ENCODE measurements at places on chromosomes 1 and 21.

DNA sequence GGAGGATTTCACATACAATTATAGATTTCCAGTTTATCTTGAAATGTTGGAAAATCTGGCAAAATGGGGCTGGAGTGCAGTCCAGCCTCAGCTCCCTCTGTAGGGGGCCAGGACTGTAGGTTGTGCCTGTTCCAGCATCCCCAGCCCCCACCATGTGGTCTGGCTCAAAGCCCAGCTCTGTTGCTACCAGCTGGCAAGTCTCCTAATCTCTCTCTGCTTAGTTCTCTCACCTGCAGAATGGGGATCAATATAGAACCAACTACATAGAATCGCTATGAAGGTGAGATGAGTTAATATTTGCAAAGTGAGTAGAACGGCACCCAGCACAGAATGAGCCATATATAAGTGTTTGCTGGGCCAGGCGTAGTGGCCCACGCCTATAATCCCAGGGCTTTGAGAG, 50.0 kb upstream of the TARDBP start:
- DNase-seq, result no peak

DNA sequence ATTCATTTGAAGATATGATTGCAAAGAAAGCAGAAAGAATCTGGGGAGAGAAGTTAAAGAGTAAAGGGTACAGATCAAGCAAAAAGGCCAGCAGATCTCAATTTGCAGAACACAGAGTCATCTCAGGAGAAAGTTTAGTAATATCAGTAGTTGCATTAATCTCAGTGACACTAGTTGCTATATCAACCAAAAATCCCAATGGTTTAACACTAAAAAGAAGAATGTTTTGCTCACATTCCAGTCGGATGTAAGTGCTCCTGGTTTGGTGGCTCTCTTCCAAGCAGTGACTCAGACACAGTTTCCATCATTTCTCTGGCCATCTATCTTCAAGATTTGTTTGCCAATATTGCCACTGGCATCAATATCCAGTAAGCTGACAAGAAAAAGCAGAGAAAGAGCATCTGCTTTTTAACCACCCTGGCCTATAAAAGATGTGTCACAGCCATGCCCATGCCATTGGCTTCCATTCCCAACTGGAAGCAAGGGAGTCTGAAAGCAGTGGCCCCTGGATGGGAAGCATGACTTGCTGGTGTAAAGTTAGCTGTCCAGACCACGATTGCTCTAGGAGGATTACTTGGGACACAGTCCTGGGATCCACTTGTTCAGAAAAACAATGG, 45.5 kb upstream of the AIM2 start:
- DNase-seq, result no peak

DNA sequence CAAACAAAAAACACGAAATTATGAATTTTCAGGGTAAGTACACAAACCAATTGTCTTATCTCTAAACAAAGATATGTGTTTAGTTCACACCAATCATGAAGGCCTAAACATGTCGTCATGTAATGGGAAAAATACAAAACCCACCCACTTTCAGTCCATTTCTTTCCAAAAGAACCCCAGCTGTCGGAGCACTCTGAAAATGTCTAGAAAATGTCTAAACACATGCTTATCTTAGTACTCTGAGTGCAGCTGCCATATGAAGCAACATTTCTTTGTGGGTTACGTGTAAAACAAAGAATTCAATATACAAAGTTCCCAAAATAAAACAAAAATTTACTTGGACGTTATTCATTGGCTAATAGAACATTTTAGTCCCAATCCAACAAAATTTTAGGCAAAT, 22.7 kb downstream of the SERBP1 start:
- DNase-seq, result no peak

GRCh38 chr1:230127105-230128054, 60.3 kb downstream of the GALNT2 start:
- no peak for DNase-seq

- no peak for DNase-seq
Observed at GRCh38 chr1:231536099-231536498, 7.6 kb downstream of the TSNAX start.

DNA sequence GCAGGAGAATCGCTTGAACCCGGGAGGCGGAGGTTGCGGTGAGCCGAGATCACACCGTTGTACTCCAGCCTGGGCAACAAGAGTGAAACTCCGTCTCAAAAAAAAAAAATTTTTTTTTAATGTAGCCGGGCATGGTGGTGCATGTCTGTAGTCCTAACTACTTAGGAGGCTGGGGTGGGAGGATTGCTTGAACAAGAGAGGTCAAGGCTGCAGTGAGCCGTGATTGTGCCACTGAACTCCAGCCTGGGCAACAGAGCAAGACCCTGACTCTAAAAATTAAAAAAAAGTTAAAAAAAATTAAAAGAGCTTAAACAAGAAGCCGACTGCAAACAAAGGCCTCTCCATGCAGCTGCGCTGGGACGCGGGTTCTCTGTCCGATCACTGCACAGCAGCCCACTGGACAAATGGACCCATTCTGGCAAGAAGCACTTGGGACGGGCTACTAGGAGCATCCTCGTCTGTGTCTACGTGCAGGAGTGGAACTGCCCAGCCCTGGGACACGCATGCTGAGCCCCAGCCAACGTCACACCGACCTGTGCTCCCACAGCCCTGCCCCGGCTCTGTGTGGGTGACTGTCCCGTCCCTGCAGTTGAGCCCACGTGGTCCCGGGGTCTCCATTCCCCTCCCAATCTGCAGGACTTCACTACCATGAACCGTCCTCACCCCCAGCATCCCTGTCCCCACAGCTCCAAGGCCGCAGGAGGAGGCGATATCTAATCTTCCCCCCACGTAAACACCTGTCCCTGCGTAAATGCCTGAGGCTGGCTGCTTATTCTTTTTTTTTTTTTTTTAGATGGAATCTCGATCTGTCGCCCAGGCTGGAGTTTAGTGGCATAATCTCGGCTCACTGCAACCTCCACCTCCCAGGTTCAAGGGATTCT, 12.3 kb downstream of the SLC35E2B start:
- no peak for DNase-seq

DNA sequence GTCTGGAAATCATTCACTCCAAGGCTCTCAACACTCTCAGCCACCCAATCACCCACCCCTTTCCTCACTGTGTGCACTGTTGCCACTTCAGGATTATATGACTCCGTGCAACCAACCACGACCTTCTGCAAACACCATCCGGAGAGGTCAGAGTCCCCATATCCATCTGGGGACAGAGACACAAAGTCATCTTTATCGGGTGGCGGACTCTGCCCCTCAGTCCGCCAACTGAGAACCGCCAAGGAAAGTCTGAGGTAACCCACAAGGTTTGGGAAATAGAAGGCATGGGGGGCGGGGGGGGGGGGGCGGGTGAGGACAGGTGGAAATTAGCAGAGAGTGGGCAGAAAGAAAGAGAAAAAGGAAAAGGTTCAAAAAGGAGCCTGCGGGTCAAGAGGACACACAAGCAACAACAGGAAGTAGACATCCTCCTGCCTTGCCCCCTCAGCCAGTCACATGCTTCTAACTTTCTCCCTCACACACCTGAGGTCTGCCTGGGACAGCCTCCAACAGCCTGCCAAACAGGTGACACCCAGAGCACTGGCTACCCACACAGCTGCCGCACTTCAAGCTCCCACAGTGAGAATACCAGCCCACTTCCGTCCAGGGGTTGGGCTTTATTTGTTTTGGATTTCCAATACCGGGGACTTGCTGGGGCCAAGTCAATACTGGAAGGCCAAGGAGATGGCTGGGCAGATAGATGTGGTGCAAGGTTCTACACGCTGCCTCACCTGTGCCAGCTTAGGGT, 58.1 kb downstream of the SSBP3 start:
- DNase-seq, result no peak

GRCh38 chr1:193569096-193569982, 382.9 kb upstream of the B3GALT2 start:
- no peak for DNase-seq

- DNase-seq, result no peak
Observed at GRCh38 chr1:18100491-18101063, 7.0 kb upstream of the IGSF21 start.

DNA sequence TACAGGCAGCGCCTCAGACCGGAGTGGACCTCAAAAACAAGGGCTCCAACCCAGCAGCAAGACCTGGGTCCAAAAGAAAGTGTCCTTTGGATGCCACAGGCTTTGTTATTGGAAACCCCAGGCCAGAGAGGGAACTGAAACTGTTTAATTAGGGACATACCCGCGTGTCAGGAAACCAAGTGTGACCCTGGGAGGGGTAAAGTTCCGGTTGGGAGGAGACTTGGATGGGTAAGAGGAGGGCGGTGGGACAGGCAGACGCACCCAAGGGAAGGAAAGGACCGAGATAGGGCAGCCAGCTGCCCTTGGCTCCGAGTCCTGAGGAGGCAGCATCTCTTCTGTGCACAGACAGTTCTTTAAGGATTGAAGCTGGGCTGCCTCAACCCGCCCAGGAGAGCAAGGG, 71.4 kb downstream of the CDC7 start:
- no peak for DNase-seq

DNA sequence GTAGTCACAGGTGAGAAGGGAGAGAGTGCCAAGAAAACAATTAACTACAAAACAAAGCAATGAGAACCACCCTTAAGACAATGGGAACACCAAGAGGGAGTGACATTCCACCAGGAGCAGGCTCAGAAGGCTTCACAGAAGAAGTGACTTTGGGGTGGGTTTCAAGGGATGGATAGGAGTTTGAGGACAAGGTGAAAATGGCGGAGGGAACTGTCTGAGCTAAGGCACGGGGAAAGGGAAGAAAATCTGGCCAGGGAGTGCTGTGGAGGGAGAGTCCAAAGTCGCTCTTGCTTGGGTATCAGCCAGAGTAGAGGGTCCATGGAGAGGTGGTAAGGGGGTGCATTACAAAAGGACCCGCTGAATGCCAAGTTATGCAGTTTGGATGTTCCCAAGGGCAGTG, 87.3 kb downstream of the CAMK2N1 start:
- no peak for DNase-seq

DNA sequence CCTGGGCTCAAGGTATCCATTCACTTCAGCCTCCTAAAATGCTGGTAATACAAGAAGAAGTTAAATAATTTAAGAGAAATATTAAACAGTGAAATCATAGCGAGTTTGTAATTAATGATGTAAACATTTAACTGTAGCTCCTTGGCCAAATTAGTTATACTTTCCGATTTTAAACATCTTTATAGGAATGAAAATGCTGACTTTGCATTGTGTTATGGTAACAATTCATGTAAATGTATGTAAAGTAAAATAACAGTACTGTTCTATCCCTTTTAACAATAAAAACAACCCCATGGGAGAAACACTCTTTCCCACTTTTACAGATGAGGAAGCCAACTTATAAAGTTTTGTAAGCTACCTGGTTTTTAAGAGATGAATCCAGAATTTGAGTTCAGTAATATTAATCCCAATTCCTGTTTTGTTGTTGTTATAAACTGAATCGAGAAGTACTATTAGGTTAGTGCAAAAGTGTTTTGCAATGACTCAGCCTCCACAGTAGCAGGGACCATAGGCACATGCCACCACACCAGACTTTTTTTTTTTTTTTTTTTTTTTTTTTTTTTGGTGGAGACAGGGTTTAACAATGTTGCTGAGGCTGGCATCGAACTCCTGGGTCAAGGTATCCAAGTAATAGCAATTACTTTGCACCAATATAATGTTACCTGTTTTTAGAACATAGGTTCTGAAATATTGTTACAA, 1360.4 kb downstream of the BRINP3 start:
- DNase-seq, result no peak

DNA sequence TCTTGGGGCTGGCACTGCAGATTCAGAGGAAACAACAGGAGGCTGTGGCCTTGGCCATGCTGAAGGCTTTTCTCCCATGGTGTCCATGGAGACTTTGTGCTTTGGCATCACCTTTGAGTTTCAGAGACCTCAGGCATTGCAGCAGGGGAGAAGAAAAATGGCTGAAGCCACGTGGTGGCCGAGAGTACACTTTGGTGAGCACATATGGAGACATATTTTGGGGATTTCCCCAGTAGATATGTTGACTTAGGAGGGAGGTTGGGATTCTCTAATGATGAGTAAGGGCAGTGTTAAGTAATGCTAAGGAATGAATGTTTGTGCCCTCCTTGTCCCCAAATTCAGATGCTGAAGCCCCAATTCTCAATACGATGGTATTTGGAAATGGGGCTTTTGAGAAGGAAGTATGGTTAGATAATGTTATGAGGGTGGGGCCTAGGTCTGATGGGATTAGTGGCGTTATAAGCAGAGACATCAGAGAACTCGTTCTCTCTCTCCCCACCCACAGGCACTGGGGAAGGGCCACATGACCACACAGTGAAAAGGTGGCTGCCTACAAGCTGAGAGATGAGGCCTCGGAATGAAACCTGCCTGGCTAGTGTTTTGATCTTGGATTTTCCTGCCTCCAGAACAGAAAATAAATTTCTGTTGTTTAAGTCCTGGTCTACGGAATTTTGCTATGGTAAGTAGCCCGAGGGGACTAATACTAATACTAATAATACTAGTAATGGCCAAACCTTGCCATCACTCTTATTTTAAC, 98.6 kb downstream of the TBX19 start:
- no peak for DNase-seq

DNA sequence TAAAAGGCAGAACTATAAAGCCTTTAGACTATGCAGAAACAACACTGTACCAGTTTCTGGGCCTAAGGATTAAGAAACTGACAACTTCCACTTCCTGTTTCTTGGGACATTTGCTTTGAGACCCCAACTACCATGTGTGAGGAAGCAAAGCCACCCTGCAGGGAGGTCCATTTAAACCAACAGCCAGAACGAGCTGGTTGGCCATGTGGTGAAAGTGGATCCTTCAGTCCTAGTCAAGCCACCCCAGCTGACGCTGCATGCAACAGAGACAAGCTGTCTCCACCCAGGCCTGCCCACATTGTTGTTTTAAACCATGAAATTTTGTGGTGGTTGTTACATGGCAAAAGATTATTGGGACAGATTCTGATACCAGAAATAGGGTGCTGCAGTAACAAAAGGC, 31.8 kb upstream of the SLFNL1 start:
- no peak for DNase-seq

- no peak for DNase-seq
Observed at GRCh38 chr1:234435620-234436019, 43.4 kb downstream of the TARBP1 start.

GRCh38 chr1:53681977-53682685, 56.8 kb downstream of the GLIS1 start:
- DNase-seq, result peak; percentile 27

DNA sequence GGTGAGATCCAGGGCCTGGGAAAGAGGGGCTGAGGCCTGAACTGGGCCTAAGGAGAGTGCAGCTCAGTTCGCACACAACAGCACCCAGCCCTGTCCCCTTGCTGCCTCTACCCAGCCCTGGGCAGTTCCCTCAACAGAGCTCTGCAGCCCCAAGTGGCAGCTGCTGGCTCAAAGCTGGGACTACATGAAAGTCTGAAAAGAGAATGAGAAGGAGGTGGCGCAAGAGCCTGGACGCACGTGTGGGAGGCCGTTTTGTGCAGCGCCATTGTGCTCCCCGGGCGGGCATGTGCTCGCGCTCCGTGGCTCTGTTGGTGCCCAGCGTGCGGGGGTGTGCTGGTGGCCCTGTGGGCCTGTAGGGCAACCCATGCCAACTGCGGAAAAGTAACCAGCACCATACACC, 10.3 kb downstream of the GPR37L1 start:
- no peak for DNase-seq

DNA sequence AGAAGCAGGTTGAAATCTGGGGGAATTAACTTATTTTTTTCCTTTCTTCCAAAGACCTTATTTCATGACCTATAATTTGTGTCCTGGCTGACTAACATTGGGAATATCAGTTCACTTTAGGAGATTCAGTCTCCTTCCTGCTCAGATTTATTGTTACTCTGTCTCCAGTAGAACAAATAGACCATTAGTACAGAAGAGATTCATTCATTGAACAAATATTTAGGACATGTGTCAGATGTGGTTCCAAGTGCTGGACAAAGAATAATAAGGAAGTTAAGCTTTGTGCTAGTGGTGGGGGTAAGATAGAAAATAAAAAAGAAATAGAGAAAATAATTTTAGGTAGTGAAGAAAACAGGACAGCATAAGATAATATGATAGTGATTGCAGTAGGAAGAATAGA, 20.3 kb downstream of the ZMYM4 start:
- DNase-seq, result no peak

Data from cerebellar nuclear complex (tissue), 1 donor.